Heart right ventricle (tissue), 16 donors: ENCODE measurements at places on chromosomes 1 and 21. TPM values are rescaled to one million over a fixed set of nuclear protein-coding genes. Genes with fewer than 3 reads are reported as not detected.
A peak's percentile ranks its signal among the peaks of the same experiment; 100 is the strongest.

Gene PRAMEF15
- not detected for total RNA-seq

DNA sequence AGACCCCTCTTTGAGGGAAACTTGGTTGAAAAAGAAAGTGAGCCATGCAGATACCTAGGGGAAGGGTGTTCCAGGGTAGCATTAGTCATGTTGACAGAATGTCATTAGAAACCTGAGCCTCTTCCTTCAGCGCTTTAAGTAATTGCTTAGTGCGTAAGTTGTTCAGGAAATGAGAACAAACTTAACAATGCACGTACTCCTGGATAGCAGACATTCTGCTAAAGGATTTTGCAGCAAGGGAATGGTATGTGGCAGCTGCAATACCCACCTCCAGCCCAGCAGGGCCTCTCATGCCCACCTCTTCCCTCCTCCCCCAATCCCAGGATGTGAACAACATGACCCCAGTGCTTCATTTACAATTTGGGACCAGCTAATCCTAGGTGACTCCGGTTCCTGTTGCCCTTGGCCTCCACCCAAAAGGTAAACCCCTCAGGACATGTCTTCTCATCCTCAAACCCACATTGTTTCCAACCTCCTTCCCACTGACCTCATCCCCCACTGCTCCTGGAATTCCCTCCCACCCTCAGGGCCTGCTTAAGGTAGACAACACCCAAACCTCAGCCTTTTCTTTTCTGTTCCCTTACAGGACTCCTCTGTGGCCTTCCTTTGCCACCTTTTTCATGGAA, 98.0 kb upstream of the BCAR3 start:
- H3K4me3 ChIP-seq, result no peak overlapping the region
- no peaks in the 10 kb centered on the region for H3K4me1 ChIP-seq
- H3K27ac ChIP-seq, result no peak overlapping the region
- H3K36me3 ChIP-seq, result no peaks in the 10 kb centered on the region
- no peaks in the 10 kb centered on the region for H3K27me3 ChIP-seq
- no peak for DNase-seq

DNA sequence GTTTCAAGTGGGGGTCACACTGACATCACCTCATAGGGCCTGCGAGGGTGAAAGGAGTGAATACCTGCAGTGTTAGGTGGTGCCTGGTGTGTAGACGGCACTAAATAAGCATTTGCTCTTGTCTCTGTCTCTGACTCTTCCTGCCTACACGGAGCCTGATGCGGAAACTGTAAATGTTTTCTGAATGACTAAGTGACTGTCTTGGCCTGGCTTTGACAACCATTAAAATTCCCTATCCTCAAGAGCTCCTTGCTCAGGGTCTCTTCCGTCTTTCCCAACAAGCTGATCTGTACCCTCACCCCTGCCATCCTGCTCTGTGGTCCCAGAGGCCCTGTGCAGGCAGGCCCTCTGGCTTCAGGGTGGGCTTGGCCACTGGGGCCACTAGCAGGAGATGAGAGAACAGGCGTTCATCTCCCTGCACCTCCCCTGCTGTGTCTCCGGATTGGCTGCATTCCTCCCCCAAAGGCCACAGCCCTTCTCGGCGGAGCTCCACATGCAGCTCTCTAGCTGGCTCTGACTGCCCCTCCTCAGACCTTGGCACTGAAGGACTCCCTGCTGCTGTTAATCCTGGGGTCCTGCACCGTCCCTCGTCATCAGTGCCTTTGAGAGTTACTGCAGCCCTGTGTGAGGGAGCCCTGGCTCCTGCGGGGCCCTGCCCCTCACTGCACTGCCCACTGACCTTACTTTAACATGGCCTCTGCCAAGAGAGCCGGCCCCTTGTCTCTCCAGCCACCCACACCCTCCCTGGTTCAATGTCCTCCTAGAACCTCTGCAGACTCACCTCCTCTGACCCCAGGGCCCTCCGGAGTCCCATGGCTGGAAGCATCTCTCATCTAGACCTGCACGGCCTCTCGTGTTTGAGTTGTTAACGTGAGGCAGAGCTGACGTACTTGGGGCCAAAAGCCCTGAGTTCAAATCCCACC, 211.1 kb downstream of the MATN1 start:
- H3K4me3 ChIP-seq, result no peak overlapping the region
- H3K27ac ChIP-seq, result no peak overlapping the region
- DNase-seq, result no peak
- peaks cover 6% of the 10 kb centered on the region for H3K27me3 ChIP-seq

GRCh38 chr1:110606657-110607535, 738 bp upstream of the KCNA2 start:
- H3K4me1 ChIP-seq, result peaks cover 22% of the 10 kb centered on the region
- peak overlapping the region; percentile 55 for H3K27ac ChIP-seq
- DNase-seq, result no peak
- H3K36me3 ChIP-seq, result no peaks in the 10 kb centered on the region

DNA sequence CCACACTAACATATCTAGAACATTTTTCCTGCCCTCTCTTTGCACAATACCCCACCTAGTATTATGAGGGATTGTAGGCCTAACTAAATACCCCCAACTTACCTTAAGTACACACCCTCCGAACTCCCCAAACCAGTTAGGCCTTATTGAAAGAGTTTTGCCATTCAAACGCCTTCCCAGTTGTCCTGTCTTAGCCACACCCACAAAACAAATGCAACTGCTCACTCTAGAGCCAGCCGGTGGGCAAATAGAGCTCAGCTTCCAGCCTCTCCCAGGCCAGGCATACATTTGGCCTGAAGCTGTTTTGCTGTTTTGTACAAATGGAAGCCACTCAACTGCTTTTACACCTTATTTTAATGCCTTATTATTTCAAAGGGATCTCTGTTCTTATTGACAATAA, 224.2 kb upstream of the RUNX1 start:
- H3K4me3 ChIP-seq, result no peak overlapping the region
- H3K36me3 ChIP-seq, result no peaks in the 10 kb centered on the region
- DNase-seq, result no peak
- H3K27me3 ChIP-seq, result no peaks in the 10 kb centered on the region
- H3K4me1 ChIP-seq, result no peaks in the 10 kb centered on the region

DNA sequence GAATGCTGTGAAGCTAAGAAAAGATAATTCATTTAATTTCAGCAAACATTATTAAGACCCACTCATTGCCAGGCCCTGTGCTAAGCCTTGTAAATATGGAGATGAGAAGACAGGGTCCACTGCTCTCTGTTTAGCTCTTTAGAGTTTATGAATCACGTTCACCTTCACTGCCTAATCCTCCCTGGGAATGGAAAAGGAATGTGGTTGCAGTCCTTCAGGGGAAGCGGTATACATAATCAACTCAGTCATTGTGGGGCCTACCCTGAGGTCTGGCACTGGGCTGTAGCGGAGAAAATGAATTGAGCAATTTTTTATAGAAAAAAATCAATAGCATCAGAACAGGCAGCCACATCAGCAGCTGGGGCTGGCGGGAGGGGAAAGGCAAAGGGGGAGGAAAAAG, 412.1 kb upstream of the NFIA start:
- no peak overlapping the region for H3K4me3 ChIP-seq
- H3K27ac ChIP-seq, result no peak overlapping the region
- no peaks in the 10 kb centered on the region for H3K36me3 ChIP-seq

- no peaks in the 10 kb centered on the region for H3K4me1 ChIP-seq
- H3K27ac ChIP-seq, result no peak overlapping the region
- H3K27me3 ChIP-seq, result peaks cover 3% of the 10 kb centered on the region
- no peak for DNase-seq
- no peak overlapping the region for H3K4me3 ChIP-seq
- H3K36me3 ChIP-seq, result no peaks in the 10 kb centered on the region
Observed at GRCh38 chr1:6154525-6155319, 25.4 kb downstream of the CHD5 start.
